ENCODE measurements at places on chromosomes 5 and 9. TPM values are rescaled to one million over a fixed set of nuclear protein-coding genes. Genes with fewer than 3 reads are reported as not detected.

DNA sequence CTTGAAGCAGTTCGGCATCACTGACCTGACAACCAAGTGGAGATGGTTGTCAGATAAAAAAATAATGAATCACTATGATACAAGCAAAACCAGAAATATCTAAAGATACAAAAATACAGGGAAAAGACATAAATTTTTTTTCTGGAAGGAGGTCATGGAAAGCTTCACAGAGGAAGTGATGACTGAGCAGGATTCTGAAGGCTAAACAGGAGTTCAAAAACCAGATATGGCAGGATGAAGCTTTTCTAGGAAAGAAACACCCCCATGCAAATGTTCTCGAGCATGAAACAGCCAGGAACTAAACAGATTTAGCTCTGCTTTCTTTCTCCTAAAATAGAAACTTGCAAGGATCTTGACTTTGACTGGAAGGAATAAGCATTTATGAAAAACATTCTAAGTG, 60.7 kb upstream of the IFNE start:
- ATAC-seq = no peak

DNA sequence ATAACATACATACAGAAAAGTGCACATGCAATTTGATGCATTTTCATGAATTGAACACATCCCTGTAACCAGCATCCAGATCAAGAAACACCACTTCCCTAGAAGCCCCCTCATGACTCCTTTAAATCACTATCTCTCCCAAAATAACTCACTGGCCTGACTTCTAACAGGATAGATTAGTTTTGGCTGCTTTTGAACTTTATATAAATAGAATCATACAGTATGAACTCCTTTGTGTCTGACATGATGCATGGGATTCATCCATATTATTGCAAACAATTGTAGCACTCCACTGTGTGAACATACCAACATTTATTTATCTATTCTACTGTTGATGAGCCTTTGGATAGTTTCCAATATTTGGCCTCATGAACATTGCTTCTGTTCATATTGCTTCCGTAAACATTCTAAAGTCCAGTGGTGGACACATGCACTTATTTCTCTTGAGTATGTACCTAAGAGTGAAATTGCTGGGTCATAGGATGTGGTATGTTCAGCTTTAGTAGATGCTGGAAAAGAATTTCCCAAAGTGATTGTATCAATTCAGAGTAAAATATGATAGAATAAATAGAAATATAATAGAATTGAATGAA, 148.7 kb upstream of the GDNF start:
- no peak for ATAC-seq

GRCh38 chr5:4571248-4571948, 568.7 kb upstream of the ADAMTS16 start:
- no peak for ATAC-seq

DNA sequence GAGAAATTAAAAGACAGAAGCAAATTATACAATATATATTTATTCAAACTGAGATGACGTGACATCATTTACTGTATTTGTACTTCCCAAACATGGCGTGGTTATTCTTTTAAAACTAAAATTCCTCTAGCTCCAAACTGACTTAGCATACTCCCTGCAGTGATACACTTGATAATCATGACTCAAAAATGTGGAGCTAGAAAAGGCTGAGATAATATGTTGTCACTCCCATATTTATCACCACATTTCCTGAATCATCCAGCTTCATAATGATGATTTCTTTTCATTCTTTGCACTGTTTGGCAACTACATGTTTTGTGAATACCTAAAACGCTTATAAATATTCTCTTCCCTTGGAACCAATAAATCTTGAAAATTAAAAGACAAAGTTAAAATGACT, 341.0 kb downstream of the EBF1 start:
- peak; percentile 54 for ATAC-seq

- no peak for ATAC-seq
Measured at GRCh38 chr9:127537014-127537413, 75.1 kb upstream of the STXBP1 start.

GRCh38 chr9:131387394-131387793, 6.5 kb upstream of the PRRC2B start:
- ATAC-seq = no peak

- ATAC-seq = no peak
Measured at GRCh38 chr5:58231041-58231440, 228.8 kb downstream of the PLK2 start.

DNA sequence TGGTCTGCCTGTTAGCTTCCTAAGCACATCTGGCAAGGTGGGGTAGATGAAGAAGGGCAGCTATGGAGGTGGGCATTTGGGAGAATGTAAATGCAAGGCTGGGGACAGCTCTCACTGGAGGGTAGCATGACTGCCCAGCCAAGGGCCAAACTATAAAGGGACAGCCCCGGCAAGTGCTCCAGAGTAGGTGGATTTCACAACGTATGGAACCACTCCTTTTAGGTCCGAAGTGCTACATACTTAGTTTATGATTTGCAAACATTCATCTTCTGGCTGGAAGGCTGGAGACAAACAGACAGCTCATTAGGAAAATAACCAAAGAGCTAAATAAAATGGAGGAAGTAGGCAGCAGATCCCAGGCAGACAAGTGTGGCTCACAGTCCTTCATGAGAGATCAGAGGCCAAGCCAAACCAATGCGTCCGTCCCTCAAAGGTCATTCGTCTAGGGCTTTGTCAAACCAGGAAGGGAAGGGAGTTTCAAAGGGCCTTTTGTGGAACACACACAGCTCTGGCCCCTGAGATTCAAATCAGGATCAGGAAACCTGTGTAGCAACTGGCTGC, 42.5 kb upstream of the GLRX start:
- no peak for ATAC-seq

GRCh38 chr9:121690316-121690715, 38.9 kb downstream of the DAB2IP start:
- no peak for ATAC-seq

DNA sequence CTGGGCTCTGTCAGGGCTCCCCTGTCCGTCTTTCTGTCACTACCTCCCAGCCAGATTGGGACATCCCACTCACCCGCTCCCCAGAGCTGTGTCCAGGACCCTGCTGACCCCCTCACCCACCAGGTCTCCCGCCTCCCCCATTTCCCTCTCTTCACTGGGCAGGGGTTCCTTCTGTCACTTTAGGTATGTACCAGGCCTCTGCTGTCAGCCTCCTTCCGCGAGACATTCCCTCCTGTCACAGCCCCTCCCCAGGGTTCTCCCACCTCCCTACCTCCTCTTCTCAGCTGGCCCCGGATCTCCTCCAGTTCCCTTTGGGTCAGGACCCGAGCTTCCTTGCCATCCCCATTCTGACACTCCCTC, 488 bp downstream of the POLR1E start:
- ATAC-seq = no peak

DNA sequence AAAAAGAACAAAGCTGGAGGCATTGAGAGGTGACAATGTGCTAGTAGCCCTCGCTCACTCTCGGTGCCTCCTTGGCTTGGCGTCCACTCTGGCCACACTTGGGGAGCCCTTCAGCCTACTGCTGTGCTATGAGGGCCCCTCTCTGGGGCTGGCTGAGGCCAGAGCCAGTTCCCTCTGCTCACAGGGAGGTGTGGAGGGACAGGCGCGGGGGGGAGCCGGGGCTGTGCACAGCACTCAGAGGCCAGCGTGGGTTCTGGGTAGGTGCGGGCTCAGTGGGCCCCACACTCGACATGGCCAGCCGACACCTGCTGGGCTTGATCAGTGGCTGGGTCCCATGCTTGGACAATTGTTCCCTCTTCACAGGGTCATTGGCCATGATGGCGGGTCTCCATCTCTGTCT, 202.5 kb upstream of the GRAMD2B start:
- no peak for ATAC-seq

GRCh38 chr5:161549106-161549505, 2.6 kb upstream of the GABRB2 start:
- peak; percentile 32 for ATAC-seq

GRCh38 chr5:150905312-150905683, 518 bp upstream of the ZNF300 start:
- ATAC-seq = no peak

- ATAC-seq = no peak
Measured at GRCh38 chr5:131794586-131794985, 2.2 kb downstream of the FNIP1 start.

Gene FAM169A
- 1.7 TPM for total RNA-seq

Gene RANBP3L
- 4.6 TPM for total RNA-seq

Gene NEUROG1
- not detected for total RNA-seq

Gene BTNL3
- not detected for total RNA-seq

Gene ENG
- 76.5 TPM for total RNA-seq

Gene LHX6
- 2.2 TPM for total RNA-seq

All from gastroesophageal sphincter (tissue), 4 donors.